ENCODE measurements at places on chromosomes 2 and 18. TPM values are rescaled to one million over a fixed set of nuclear protein-coding genes. Genes with fewer than 3 reads are reported as not detected.
A peak's percentile ranks its signal among the peaks of the same experiment; 100 is the strongest.

Gene USP14
- 30.9 TPM for total RNA-seq

- peaks cover 3% of the 10 kb centered on the region for H3K4me1 ChIP-seq
- H3K27ac ChIP-seq = no peak overlapping the region
- H3K4me3 ChIP-seq = no peak overlapping the region
- no peaks in the 10 kb centered on the region for H3K36me3 ChIP-seq
Measured at GRCh38 chr2:216564611-216565010, 66.0 kb downstream of the RPL37A start.

- H3K27ac ChIP-seq = no peak overlapping the region
- no peaks in the 10 kb centered on the region for H3K27me3 ChIP-seq
- H3K4me3 ChIP-seq = no peak overlapping the region
Measured at GRCh38 chr2:226362980-226363379, 436.6 kb downstream of the IRS1 start.

DNA sequence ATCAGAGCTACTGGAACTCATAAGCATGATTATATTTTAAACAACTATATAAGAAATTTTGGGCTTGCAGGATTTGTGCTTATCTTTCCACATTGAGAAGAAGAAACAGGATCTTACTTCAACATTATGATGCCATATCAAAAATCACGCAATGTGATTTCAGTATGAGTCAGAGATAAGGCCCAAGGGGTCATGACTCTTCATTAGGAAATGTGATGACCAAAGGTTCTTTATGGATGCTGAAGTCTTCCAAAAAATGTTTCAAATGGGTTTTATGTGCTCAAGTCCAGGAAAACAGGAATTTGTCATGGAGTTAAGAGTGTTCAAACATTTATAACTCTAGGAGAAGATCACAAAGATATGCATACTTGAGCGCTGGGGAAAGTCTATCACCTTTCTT lies 7.8 kb upstream of the SERPINB2 start:
- no peak overlapping the region for H3K4me3 ChIP-seq
- no peak overlapping the region for H3K27ac ChIP-seq
- H3K36me3 ChIP-seq = no peaks in the 10 kb centered on the region
- DNase-seq = no peak

DNA sequence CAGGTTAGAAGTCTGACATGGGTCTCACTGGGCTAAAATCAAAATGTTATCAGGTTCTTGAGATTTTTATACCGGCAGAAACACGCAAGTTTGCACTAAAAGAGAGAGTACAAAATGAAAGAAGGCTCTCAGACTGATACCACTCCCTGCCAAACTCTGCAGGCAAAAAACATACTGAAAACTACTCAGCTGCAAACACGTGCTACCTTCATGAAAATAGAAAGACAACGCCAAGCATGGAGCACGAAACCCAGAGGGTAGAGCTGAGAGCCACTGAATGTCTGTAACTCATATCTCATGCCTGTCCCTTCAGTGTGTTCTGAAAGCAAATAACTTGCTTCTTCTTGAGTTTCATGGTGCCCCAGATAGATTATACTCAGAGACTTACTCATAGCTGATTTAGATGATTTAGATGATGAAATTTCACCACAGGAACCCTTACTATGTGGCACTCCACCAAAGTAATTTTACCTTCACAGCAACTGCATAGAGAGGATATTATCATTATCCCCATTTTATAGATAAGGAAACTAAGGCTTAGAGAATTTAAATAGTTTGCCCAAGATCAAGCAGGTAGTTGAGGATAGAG lies 313.0 kb upstream of the SLC39A10 start:
- no peak for DNase-seq
- no peaks in the 10 kb centered on the region for H3K27me3 ChIP-seq
- H3K4me3 ChIP-seq = no peak overlapping the region
- no peaks in the 10 kb centered on the region for H3K36me3 ChIP-seq

DNA sequence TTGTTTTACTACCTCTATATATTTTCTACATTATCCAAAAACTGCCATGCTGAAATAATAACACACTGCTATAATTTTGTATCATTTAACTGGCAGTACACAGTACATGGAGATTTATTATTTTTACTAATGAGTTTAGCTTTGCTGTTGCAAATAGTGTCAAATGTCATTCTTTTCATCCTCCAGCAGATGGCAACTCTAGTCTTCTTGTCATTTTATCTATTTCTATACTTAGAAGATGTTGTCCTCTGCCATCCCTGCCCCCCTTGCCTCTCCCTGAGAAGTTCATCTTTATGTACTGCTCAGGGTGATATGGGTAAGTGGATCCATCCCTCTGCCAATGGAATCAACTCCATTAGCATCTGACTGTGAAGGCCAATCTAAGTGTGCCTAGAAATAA lies 21.7 kb upstream of the LRRTM1 start:
- H3K4me1 ChIP-seq = no peaks in the 10 kb centered on the region
- no peak overlapping the region for H3K4me3 ChIP-seq
- no peaks in the 10 kb centered on the region for H3K36me3 ChIP-seq
- DNase-seq = peak; percentile 8
- no peak overlapping the region for H3K27ac ChIP-seq

DNA sequence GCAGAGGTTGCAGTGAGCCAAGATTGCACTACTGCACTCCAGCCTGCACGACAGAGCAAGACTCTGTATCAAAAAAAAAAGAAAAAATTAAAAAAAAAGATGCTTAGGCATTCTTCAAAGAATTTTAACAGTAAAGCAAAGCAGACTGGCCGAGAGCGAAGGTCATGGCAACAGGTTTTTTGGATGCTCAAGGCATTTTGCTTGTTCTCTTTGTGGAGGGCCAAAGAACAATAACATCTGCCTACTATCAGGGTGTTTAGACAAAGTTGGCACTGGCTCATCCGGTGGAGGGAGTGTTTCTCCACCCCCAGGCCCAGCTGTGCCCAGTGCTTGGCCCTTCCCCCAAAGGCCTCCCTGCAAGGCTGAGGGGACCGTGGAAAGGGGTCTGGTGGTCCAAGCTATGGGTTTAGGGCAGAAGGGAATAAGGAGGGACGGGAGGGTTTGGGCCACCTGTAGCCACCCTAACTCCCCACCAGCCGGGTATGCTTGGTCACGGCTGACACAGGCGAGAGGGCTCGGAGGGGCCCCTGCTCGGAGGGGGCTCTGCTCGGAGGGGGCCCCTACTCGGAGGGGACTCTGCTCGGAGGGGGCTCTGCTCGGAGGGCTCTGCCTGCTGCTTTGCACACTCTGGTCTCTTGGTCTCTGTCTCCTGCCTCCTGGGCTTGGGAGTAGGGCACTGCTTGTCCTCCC lies 26.7 kb upstream of the ALLC start:
- no peak overlapping the region for H3K4me3 ChIP-seq
- no peaks in the 10 kb centered on the region for H3K27me3 ChIP-seq
- H3K4me1 ChIP-seq = no peaks in the 10 kb centered on the region
- no peaks in the 10 kb centered on the region for H3K36me3 ChIP-seq
- DNase-seq = no peak
- H3K27ac ChIP-seq = no peak overlapping the region

GRCh38 chr2:72212486-72212855 lies 64.8 kb upstream of the CYP26B1 start:
- H3K27me3 ChIP-seq = no peaks in the 10 kb centered on the region
- H3K4me1 ChIP-seq = peaks cover 6% of the 10 kb centered on the region
- H3K4me3 ChIP-seq = no peak overlapping the region
- no peaks in the 10 kb centered on the region for H3K36me3 ChIP-seq

DNA sequence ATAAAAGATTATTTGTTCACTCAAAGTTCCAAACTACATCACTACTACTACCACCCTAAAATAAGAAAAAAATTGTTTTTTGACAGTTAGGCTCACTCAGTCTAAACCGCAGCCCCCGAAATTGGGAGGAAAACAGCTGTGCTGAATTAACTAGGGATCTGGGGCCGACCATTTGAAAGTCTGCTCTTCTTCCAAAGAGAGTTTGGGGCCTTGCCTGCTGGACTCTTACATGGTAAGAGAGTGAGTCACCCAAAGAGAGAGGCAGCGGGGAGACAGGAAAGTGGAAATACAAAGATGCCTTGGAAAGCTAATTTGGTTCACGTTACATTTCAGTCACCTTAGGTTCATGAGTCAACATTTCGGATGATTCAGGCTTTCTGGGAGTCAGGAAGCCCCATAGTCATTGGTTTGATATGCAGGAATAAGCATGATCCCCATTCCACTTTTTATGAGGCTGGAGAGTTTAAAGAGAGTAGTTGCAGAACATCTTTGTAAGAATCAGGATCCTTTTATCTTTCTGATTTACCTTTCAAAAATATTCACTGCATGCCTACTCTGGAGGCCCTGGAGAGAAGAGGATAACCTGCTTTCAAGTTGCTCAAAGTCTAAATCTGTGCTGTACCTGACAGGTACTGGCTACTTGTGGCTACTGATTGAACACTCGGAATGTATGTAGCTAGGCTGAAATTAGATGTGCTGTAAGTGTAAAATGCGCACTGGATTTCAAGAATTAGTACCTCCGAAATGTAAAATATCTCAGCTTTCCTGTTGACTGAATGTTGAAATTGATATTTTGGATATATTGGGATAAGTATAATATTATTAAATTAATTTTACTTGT lies 995 bp upstream of the RTN4 start:
- peak; percentile 65 for DNase-seq
- H3K4me1 ChIP-seq = peaks cover 17% of the 10 kb centered on the region
- H3K27ac ChIP-seq = peak overlapping the region; percentile 84
- no peaks in the 10 kb centered on the region for H3K27me3 ChIP-seq

Gene FARP2
- 19.4 TPM for total RNA-seq

- H3K27ac ChIP-seq = no peak overlapping the region
- DNase-seq = no peak
- no peaks in the 10 kb centered on the region for H3K36me3 ChIP-seq
- no peaks in the 10 kb centered on the region for H3K27me3 ChIP-seq
- no peaks in the 10 kb centered on the region for H3K4me1 ChIP-seq
Measured at GRCh38 chr2:210324458-210324857, 9.5 kb upstream of the MYL1 start.

DNA sequence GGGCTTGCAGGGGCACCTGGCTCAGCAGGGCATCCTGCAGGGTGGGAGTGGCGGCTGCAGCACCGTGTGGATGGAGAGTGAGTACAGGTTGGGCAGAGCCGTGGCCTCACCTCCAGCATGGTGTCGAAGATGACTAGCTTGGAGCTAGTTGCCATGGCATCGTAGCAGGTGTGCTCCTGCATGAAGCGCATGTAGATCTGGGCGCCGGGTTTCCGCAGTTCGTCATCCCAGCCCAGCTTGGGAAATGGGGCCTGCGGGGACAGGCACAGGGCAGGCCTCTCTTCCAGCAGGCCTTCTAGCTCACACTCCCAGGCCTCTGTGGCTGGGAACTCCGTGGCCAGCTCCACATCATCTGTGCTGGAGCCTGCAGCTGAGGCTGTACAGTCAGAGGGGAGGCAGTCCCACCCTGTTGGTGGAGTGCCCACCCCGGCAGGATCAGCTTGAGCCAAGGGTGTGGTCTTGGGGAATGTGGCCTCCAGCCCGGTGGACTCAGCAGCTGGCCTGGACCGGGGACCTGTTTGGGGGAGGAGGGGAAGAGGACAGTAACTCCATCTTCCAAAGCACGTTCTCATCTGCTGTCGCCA lies 1.6 kb downstream of the PRKAG3 start:
- H3K36me3 ChIP-seq = no peaks in the 10 kb centered on the region
- no peaks in the 10 kb centered on the region for H3K27me3 ChIP-seq
- H3K4me3 ChIP-seq = no peak overlapping the region
- no peak overlapping the region for H3K27ac ChIP-seq
- no peak for DNase-seq

DNA sequence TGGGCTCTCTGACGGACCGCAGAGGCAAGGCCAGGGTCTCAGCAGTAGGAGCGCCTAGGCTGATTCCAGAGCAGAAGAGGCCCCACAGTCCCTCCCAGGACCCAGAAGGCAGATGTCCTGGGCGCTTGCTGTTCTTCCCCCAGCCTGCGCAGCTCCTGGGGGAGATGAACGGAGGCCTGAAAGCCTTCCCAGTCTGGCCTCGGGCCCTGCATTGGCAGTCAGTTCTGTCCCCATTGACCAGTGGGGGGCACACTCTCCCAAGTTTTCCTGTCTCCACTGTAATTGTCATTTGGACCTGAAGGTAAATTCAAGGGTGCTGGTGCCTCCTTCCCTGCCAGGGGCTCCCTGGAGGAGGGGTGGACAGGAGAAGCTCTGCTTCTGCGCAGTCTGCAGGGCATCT lies 345.7 kb downstream of the CYP26B1 start:
- H3K4me3 ChIP-seq = no peak overlapping the region
- H3K36me3 ChIP-seq = no peaks in the 10 kb centered on the region
- H3K27me3 ChIP-seq = no peaks in the 10 kb centered on the region

DNA sequence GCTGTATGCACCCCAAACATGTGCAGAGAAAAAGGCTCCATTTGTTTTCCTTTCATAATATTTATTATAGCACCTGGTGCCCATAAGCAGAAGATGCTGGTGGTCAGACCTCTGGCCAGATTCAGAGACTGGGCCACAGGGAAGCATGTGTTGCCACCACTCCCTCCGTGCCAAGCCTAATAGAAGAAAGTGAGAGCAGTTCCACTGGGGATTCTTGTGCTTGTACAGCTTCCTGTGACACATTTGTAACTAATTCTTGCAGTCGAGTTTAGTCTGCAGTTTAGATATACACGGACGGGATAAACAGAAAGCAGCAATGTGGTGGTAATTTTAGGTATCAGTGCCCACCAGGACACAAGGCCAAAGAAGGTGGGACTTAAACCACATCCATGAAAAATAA lies 135.4 kb upstream of the PIEZO2 start:
- no peaks in the 10 kb centered on the region for H3K36me3 ChIP-seq
- H3K4me3 ChIP-seq = no peak overlapping the region
- H3K27me3 ChIP-seq = no peaks in the 10 kb centered on the region
- no peaks in the 10 kb centered on the region for H3K4me1 ChIP-seq
- no peak overlapping the region for H3K27ac ChIP-seq
- no peak for DNase-seq

GRCh38 chr2:122206101-122206500 lies 450.6 kb downstream of the TSN start:
- no peaks in the 10 kb centered on the region for H3K36me3 ChIP-seq
- DNase-seq = no peak
- no peak overlapping the region for H3K4me3 ChIP-seq
- no peaks in the 10 kb centered on the region for H3K27me3 ChIP-seq
- no peak overlapping the region for H3K27ac ChIP-seq

DNA sequence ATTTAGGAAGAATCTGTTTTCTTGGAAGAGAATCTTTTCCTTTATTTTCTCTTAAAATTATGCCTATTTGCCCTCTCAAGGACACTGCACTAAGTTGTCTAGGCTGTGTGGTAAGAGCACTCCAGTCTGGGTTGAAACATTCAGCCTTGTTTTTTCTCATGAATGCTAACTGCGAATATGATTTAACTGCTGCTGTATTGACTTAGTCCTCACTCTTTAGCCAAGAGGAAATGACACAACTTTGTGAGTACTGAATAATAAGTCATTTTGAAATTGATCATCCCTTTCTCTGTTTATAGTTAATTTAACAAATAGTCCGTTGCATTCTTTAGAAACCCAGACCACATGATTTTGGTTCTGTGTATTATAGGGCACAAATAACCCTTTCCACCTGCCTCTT lies 4.5 kb upstream of the RND3 start:
- no peak for DNase-seq
- H3K4me3 ChIP-seq = no peak overlapping the region
- no peaks in the 10 kb centered on the region for H3K36me3 ChIP-seq
- no peak overlapping the region for H3K27ac ChIP-seq

- no peak for DNase-seq
- no peaks in the 10 kb centered on the region for H3K4me1 ChIP-seq
- no peaks in the 10 kb centered on the region for H3K27me3 ChIP-seq
Measured at GRCh38 chr2:140630557-140630956, 1500.3 kb downstream of the LRP1B start.

GRCh38 chr18:23281626-23282436 lies 146.5 kb downstream of the CABLES1 start:
- H3K4me3 ChIP-seq = no peak overlapping the region
- no peak for DNase-seq
- no peaks in the 10 kb centered on the region for H3K4me1 ChIP-seq
- no peak overlapping the region for H3K27ac ChIP-seq
- H3K36me3 ChIP-seq = no peaks in the 10 kb centered on the region

- H3K4me3 ChIP-seq = no peak overlapping the region
- H3K4me1 ChIP-seq = peaks cover 21% of the 10 kb centered on the region
- peak overlapping the region; percentile 31 for H3K27ac ChIP-seq
- no peak for DNase-seq
Measured at GRCh38 chr18:56575819-56576663, 62.4 kb downstream of the TXNL1 start.
